IMR-90 (cell line): ENCODE measurements at places on chromosomes 16 and 17. TPM values are rescaled to one million over a fixed set of nuclear protein-coding genes. Genes with fewer than 3 reads are reported as not detected.

- no peak for DNase-seq
Observed at GRCh38 chr17:49990921-49991320, 4.1 kb downstream of the DLX3 start.

DNA sequence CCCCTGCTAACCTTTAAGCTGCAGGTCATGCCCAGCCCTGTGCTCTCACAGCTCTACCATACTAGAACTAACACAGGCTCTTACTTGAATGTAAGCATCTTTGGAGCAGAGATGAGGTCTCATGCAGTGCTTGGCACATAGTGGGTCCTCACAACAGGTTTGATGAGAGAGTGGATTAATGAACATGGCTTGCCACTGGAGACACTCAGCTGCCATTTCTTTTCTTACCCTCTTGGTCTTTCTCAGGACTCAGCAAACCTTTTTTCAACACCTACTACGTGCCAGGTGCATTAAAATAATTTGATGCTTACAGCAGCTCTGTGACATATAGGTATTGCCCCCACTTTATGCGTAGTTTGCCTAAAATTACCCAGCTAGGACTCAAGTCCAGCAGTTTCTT is 133.2 kb downstream of the MSI2 start:
- no peak for DNase-seq

GRCh38 chr17:77140878-77141767 is at the start of gene SEC14L1:
SEC14L1 (plus strand) TSS chr17:77140969; CDS start chr17:77143597, 2,628 bp downstream.
- no peak for DNase-seq

DNA sequence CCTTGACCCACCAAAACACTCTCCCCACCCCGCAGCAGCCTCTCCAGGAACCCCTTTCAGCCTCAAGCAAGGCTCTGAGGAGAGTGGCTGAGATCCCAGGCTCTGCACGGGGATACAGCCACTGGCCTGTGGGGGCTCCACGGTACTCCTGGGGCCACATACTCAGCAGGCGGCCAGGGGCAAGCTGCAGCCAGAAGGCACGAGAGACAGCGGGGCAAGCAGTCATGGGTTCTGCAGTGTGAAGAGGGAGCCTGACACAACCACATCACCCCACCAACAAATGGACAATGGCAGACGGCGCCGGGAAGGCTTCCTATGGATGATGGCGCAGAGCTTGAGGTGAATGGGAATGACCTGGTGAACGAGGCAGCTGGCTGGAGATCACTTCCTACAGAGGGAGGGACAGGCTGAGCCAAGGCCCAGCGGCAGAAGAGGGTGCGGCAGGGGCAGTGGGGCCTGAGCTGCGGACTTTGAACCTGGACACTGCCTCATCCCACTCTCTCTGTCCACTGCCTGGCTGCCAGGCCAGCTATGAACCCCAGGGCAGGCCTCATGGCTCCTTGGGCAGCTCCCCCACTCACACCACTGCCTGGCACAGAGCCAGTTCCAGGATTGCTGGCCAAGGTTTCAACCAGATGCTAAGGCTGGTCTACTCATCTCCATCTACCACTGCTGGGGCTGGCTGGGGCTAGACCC is 10.8 kb upstream of the BCAR1 start:
- no peak for DNase-seq

- DNase-seq, result no peak
Observed at GRCh38 chr17:22703786-22704441, 1011.6 kb downstream of the KCNJ18 start.

- no peak for DNase-seq
Observed at GRCh38 chr17:68205808-68206720, 41.8 kb upstream of the AMZ2 start.

DNA sequence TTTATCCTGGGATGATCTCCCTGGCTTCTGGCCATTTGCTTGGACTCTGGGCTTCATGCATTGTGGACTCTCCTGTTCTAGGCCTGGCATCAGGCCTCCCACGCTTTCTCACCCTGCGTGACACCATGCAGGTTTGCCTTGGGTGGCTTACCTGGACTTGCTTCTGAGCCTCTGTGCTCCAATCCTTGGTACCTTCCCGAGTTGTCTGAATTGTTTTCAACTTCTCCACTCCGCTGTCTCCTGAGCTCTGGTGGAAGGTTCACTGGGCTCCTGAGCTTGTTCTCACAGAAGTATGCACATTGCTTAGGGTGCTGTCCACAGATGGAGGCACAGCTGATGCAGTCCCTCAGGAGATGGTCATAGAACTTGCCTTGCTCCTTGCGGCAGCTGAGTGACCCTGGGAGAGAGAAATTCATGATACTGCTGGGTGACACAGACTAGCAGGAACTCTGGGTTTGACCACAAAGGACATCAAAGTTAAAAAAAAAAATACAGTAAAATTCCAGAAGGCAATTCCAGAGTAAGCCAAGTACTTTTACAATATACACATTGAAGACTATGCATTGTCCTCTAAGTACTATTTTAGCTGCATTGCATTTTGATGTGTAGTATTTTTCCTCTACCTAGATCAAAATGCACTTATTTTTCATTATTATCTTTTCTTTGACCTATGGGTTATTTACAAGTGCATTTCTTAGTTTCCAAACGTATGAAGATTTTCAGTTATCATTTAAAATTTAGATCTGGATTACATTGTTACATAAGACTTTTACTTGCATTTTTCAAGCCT is 23.1 kb downstream of the TNFRSF13B start:
- no peak for DNase-seq

DNA sequence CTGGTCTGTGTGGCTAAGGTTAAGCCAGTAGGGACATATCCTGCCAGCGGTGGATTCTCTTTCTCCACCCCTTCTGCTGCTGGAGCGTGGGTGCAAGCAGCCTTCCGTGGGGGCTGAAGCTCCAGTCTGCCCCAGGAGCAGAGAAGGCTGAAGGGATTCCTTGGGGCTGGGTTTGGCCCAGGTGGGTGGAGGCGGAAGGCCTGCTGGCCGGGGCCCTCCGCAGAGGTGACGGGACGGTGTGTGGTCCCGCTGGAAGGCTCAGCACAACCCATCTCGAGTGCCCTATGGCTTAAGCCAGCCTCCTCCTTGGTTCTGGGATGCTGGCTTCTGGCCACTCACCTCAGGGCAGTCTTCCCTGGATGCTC is 13.1 kb downstream of the TIMM22 start:
- no peak for DNase-seq

GRCh38 chr16:71629278-71630016 is 3.5 kb downstream of the MARVELD3 start:
- DNase-seq, result no peak

GRCh38 chr17:30812218-30813177 is 12.0 kb downstream of the CRLF3 start:
- DNase-seq, result peak; percentile 37

- no peak for DNase-seq
Observed at GRCh38 chr17:33113991-33114370, 122.3 kb downstream of the SPACA3 start.

DNA sequence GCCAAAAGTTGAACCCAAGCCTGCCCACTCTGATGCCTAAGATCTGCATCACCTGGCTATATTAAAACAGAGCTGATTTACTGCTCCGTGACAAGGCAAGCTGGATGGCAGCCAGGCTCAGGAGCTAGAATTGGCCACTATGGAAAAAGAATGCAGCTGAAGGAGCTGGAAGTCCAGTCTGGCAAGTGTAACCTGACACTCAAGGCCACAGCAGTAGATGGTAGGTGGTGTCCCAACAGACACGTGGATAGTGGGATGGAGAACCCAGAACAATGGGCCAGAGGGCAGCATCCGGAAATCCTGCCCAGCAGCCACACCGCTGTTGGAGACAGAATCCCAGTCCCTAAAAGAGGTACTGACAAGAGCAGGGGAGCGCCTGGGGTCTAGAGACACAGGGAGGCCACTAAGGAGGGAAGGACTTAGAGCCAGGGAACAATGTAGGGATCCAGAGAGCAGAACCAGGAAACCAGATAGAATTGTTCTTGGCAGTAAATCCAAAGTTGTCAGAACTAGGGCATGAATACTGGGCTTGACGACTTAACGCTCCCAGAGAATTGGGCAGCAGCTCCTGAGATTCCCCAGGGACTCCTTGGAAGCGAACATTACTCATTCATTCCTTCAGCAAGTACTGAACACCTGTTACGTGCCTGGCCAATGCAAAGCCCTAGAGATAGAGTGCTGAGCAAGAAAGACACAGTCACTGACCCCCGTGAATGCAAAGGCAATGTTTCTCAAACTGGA is 85.7 kb downstream of the CDYL2 start:
- DNase-seq, result peak; percentile 22

DNA sequence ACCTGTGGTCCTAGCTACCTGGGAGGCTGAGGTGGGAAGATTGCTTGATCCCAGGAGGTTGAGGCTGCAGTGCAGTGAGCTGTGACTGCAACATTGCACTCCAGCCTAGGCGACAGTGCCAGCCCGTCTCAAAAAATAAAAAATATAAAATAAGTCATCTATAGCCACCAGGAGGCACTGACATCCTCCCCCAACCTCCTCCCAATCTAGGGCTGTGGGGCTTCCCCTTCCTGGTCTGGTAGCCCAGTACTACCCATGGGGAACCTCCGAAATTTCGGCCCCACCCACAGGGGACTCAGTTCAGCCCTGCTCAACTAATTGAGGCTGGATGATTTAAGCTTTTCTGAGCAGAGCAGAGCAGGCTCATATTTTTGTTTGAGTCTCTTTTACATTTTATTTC is 3.2 kb downstream of the ZSCAN10 start:
- DNase-seq, result no peak

DNA sequence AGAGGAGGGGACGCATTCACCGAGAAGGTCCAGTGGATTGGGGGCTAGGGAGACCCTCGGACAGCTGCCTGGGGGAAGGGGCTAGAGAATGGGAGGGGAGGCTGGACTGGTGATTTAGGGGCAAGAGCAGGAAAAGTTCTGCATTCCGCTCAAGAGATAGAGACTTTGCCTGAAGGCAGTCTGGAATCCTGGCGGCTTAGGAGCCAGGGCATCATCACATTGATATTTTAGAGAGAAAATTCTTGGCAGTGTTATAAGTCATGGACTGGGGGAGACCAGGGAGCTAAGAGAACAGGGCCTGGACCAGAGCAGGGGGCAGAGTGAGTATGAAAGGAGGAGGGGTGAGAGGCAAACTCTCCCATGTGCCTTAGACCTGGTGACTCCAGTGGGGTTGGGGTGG is 35.8 kb downstream of the MSI2 start:
- no peak for DNase-seq

- no peak for DNase-seq
Observed at GRCh38 chr17:2685696-2686095, 25.9 kb downstream of the CLUH start.

DNA sequence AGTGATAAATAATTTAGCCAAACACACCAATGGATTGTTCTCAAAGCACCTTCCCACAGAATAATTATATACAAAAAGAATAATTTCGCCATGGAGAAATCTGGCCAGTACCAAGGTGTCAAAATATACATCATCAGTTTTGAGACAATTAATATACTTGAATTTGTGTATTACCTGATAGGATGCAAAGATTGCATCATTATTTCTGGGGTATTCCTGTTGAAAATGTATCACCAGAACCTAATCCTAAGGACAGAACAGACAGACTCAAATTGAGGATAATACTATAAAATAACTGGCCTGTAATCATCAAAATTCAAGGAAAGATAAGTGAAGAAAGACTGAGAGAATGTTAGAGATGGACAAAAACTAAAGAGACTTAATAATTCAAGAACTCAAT is 111.9 kb downstream of the MRTFB start:
- no peak for DNase-seq

GRCh38 chr16:75235721-75236193 is 15.7 kb downstream of the BCAR1 start:
- no peak for DNase-seq

- no peak for DNase-seq
Observed at GRCh38 chr16:11588321-11589197, 1.8 kb upstream of the LITAF start.

GRCh38 chr16:85858984-85859817 is 39.8 kb upstream of the IRF8 start:
- no peak for DNase-seq

GRCh38 chr17:77622647-77623046 is 335.9 kb upstream of the TNRC6C start:
- DNase-seq, result no peak

DNA sequence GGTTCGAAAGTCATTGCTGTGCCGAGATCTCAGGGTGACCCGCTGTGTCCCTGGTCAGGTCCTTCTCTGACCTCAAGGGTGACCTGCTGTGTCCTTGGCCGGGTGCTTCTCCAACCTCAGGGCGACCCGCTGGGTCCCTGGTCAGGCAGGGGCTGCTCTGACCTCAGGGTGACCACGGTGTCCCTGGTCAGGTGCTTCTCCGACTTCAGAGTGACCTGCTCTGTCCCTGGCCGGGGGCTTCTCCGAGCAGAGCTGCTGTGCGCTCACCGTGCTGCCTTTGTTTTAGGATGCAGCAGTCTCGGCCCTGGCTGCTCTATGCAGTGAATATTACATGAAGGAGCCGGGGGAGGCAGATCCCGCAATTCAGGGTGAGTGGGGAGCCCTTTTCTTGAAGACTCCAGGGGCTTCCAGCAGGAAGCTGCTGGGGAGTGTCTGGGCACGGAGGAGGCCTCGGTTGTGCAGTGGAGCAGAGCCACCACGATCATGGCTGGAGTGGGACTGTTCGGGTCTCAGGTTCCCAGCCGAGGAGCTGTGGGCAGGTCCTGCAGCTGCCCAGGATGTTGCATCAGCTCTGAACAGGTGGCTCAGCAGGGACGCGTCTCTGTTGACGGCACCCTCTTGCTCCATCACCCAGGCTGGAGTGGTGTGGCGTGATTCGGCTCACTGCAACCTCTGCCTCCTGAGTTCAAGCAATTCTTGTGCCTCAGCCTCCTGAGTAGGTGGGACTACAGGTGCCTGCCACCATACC is 83.7 kb upstream of the ZNF750 start:
- DNase-seq, result no peak

DNA sequence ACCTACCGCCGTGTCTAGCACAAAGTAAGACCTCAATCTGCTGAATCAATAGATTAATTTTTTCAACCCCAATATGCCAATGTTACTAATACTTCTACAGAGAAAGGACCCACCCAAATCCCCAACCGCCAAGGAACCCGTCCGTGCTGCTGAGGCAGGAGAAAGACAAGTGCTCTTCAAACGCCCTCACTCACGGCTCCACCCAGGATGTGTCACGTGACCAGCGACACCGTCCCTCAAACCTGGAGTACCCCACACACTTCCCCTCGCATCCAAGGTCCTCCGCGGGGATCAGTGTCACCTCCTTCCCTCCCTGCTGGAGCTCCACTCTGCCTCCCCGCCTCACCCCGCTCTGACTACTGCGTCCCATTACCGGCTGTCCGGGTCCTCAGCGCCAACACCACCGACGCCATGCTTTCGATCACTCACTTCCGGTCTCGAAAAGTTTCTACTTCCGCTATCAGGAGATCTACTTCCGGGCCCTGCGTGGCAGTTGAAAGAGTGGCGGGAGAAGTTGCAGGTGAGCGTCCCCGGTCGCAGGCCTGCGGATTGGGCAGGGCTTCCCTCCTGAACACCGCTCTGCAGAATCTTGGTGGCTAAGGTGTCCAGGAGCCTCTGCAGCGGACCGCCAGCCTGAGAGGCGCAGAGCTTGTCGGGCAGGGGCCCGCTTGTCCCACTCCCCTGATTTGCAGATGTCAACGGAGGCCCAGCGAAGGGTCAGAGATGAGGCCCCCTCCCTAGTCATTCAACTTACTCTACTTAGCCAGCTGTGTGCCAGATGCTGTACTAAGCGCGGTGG is at the start of the genes EME1 and MRPL27:
EME1 (plus strand) TSS at position 472 of the 799 bp plus-strand sequence. CDS start 1,980 bp downstream, outside the sequence.
MRPL27 (minus strand) TSS at position 427 of the 799 bp plus-strand sequence; CDS start at position 413, 14 bp downstream.
- DNase-seq, result peak; percentile 84

HOXB6 gene
- total RNA-seq, result 11.1 and 11.9 TPM in 2 replicates

CRAMP1 gene
- total RNA-seq, result 3.2 and 3.9 TPM in 2 replicates

ATPAF2 gene
- 14.2 and 27.6 TPM in 2 replicates for total RNA-seq

CCL22 gene
- total RNA-seq, result not detected in 2 replicates

FOXL1 gene
- total RNA-seq, result 15.2 and 23.9 TPM in 2 replicates

CALB2 gene
- 0.18 TPM in 1 of 2 replicates, not detected in the other for total RNA-seq

MMP28 gene
- total RNA-seq, result 0.18 TPM in 1 of 2 replicates, not detected in the other

TTYH2 gene
- 2.3 and 4.2 TPM in 2 replicates for total RNA-seq

CACNG1 gene
- not detected in 2 replicates for total RNA-seq

CD300E gene
- not detected in 2 replicates for total RNA-seq

CCL5 gene
- total RNA-seq, result not detected in 2 replicates

ACE gene
- total RNA-seq, result 1.4 TPM in 2 replicates
